Stimulated activated CD4-positive, alpha-beta T cell treated with anti-CD3 and anti-CD28 coated beads, Interleukin-1b, Interleukin-23, amount 100 ng/mL, for 1 hour (primary cell): ENCODE measurements at places on chromosomes 5 and 9.

DNA sequence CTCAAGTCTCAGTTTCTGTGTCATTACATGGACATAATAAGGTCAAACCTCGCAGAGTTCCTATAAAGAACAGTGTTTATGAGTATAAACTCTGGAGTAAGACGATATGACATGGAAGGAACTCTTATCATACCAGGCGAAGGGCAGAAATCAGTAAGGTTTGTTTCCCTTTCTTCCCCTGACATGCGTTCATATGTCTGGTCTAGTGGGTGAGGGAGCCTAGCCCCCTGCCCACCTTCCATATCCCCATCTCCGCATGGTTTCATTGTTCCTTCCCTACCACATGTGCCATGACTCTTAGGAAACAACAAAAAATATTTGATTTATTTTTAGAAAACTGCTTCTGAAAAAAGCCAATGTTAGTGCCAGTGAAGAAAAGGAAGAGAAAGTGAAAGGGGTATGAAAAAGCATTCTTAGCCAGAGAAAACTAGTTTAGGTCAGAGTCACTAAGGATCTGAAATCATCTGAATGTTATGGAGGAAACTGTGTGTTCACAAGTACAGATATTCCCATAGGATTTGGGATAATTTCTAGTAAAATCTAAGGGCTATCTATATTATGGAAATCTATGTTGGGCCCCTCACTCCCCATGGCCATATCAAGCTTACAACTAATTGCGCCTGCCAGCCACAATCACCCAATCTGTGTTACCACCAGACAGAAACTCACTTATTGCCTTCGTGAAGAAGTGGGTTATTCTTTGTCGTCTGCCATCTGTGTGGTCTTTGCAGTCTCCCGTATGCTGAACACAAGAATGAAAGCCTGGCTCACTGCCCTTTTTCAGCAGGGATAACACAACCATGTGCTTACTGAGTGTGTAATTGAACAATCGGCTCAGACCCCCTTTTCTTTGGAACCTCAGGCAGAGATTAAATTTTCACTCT is 19.9 kb upstream of the HMHB1 start:
- no peak for DNase-seq

DNA sequence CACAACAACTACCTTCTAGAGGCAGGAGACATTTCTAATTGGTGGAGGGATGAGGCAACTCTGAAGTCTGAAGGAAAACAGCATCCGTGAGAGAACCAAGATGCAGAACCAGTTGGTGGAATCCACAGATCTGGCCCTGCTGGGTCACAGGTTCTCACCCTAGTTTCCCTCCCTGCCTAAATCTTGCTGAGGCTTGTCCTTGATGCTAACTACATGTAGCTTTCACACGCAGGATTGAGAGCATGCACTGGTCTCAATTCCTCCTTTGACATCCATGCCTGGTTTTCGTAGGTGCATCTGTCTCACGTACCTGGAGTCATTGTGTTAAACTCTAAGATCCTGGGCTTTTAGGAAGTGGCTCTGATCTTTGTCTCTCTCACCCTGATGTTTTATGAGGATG is 9.7 kb upstream of the F2RL1 start:
- DNase-seq, result no peak

GRCh38 chr9:135572233-135572632 is 10.7 kb downstream of the PAEP start:
- no peak for DNase-seq

DNA sequence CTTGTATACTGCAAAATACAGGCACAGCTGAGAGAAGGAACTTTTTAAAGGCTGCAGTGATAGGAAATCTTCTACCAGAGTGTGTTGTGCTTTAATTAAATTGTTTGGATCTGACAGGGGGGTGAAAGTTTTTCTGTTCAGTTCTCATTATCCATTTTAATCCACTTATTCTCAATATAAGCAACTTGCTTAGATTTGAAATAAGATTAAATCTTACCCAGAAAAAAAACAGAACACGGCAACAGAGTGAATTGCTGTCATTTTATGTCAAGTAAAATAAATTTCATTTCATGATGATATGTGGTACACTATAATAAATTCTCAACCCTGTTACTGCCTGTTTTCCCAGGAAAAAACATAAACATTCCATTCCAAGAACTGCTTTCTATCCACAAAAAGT is 37.1 kb upstream of the CAMK4 start:
- no peak for DNase-seq

DNA sequence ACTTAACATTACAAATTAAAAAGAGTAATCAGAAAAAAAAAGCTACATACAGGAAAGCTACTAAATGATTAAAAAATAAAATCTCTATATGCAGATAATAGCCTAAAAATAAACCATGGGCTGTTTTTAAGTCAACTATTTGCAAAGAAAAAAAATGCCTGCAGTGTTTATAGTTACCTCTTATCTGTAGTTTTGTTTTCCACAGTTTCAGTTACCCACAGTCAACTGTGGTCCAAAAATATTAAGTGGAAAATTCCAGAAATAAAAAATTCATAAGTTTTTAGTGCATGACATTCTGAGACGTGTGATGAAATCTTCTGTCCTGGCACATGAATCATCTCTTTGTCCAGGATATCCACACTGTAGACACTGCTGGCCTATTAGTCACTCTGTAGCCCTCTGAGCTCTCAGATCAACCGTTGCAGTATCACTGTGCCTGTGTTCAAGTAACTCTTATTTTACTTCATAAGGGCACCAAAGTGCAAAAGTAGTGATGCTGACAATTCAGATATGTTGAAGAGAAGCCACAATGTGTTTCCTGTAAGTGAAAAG is 59.2 kb downstream of the PRELID2 start:
- DNase-seq, result no peak

- no peak for DNase-seq
Measured at GRCh38 chr5:177154003-177154643, 20.6 kb downstream of the NSD1 start.

- no peak for DNase-seq
Measured at GRCh38 chr5:158382473-158382872, 523.5 kb upstream of the CLINT1 start.

DNA sequence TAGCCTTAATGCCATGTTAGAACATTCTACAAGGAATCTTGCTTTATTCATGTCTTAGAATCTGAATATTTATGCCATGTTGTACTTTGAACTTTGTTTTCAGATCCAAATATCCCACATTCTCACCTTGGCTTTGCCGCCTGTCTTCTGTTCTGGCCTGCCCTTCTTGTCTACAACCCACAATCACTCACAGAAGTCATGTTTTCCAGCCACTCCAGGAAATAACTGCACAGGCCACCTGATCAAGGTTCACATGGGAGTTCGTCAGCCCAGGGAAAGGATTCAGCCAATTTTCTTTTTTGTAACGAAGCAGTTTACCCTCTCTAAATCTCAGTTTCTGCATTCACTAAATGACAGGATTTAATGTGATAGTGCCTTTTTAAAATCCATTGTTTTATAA is 70.5 kb downstream of the JAKMIP2 start:
- no peak for DNase-seq

DNA sequence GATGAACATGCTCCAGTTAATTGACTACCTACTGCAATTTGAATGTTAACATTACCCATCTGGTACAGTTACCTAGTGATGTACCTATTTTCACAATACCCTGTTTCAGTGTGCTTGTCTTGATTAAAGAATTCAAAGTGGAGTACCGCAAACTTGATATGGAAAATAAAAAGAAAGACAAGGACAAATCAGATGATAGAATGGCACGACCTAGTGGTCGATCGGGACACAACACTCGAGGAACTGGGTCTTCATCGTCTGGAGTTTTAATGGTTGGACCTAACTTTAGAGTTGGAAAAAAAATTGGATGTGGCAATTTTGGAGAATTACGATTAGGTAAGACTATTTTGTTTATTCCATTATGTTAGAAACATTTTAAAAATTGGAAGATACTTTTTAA is 33.5 kb downstream of the CSNK1G3 start:
- no peak for DNase-seq

DNA sequence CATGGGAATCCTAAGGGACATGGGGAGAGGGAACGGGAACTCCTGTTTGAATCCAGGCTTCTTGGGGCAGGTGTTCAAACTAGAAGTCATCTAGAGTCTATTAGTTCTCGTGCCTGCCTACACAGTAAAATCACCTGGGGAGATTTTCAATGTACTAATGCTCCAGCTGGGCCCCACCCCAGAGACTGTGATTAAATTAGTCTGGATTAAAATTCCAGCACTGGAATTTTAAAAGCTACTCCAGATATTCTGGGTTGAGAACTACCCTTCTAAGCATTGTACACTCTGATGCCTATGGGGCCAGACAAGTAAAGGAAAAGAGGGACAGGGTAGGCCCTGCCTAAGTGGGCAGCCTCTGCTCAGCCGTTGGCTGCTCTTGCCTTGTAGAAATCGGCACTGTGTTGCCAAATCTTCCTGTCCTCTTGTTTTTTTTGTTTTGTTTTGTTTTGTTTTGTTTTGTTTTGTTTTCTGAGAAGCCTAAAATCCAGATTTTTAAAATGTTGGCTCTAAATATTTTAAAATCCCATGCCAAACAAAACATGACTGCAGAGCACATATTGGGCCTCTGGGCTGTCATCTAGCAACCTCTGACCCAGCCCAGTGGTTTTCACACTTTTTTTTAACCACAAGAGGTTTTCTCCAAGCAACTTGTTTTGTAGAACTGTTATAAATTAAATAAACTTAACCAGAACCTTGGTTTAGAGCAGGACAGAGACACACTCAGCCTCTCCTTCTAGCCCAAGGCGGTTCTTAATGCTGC is 29.0 kb downstream of the ADRB2 start:
- no peak for DNase-seq
